ENCODE measurements at places on chromosomes 11 and 22.
A peak's percentile ranks its signal among the peaks of the same experiment; 100 is the strongest.

GRCh38 chr11:39432929-39433328 lies 2026.5 kb downstream of the LRRC4C start:
- no peak for DNase-seq

GRCh38 chr11:67436459-67437081 lies 912 bp downstream of the PTPRCAP start:
- no peak for DNase-seq

- DNase-seq, result no peak
Observed at GRCh38 chr11:119599864-119600541, 129.0 kb downstream of the NECTIN1 start.

GRCh38 chr11:114077482-114078305 lies 18.2 kb downstream of the ZBTB16 start:
- DNase-seq, result no peak

DNA sequence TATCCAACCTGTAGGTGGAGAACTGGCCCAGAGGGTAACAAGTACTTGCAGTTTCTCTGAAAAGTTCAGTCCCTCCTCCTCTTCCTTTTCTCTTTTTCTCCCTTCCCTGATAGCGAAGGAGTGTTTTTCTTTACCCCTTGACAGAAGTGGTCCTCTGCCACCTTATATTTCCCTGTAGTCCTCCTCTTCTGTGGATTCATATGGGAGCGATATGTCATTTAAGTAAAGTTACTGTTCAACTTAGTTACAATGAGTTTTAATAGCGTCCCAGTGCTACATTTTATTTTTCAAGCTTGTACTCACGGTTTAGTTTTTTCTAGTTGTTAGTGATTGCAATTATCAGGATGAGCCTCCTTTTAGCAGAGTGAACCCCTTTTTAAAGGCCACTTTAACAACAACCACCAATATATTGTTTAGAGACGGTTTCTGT lies 1.4 kb downstream of the PCF11 start:
- no peak for DNase-seq

- DNase-seq, result no peak
Observed at GRCh38 chr22:16783930-16784354, 41.3 kb downstream of the XKR3 start.

DNA sequence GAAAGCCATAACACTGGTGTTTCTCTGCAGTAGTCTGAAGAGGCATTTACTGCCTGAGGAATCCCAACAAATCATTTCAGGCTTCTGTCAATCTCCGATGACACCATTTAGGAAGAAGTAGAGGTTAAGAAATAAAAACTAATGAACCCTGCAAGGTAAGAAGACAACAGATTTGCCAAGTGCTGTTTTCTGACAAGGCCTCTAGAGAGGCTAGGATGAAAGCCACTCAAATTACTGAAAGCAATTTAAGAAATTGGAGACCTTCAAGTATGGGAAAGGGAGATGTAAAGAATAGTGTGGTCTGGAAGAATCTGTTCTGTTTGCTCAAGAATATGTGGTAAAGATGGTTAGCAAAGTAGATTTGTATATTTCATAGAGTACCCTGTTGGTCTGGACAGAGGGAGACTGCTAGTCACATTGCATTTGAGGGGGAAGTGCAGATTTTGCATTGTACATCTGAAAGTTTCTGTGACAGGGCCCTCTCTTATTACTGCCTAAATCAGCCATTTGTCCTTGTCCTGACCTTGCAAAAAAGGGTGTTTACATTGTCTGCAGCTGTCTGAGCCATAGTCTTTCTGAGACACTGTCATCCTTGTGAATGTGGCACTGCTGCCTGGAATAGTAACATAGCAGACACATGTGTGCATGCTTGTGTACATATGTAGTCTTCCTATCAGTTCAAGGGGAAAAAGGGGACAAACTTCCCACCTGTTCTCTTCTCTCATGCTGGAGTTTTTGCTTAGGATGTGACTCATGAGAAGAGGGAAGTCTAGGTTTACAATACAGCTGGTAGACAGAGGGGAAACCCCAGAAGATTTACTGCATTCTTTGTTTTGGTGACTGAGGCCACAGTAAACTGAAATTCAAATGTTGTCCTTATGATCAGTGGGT lies 640.2 kb upstream of the KIRREL3 start:
- DNase-seq, result no peak

DNA sequence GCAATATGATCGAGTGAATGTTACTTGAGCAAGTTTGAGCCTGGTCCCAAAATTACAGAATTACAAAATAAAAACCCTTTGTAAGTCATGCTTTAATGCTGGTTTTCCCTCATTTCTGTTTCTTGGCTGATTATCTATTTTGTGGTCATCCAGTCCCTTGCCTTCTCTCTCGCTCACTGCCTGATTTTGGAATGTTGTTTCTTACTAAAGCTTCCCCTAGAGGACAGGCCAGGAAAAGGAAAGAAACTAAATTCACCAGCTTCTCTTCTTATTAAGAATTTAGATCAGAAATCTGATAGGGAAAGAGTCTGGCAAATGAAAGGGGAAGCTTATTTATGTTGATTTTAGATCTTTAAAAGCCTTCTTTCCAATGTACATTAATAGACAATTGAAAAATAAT lies 16.6 kb upstream of the BDNF start:
- DNase-seq, result no peak

- DNase-seq, result no peak
Observed at GRCh38 chr11:75762885-75763284, 5.7 kb upstream of the DGAT2 start.

GRCh38 chr11:71962428-71963038 lies 33.7 kb downstream of the RNF121 start:
- DNase-seq, result no peak

- no peak for DNase-seq
Observed at GRCh38 chr11:106061249-106061784, 15.8 kb downstream of the KBTBD3 start.

- DNase-seq, result no peak
Observed at GRCh38 chr11:10561043-10561818, 7.2 kb downstream of the LYVE1 start.

- no peak for DNase-seq
Observed at GRCh38 chr22:45656577-45656976, 15.1 kb upstream of the ATXN10 start.

DNA sequence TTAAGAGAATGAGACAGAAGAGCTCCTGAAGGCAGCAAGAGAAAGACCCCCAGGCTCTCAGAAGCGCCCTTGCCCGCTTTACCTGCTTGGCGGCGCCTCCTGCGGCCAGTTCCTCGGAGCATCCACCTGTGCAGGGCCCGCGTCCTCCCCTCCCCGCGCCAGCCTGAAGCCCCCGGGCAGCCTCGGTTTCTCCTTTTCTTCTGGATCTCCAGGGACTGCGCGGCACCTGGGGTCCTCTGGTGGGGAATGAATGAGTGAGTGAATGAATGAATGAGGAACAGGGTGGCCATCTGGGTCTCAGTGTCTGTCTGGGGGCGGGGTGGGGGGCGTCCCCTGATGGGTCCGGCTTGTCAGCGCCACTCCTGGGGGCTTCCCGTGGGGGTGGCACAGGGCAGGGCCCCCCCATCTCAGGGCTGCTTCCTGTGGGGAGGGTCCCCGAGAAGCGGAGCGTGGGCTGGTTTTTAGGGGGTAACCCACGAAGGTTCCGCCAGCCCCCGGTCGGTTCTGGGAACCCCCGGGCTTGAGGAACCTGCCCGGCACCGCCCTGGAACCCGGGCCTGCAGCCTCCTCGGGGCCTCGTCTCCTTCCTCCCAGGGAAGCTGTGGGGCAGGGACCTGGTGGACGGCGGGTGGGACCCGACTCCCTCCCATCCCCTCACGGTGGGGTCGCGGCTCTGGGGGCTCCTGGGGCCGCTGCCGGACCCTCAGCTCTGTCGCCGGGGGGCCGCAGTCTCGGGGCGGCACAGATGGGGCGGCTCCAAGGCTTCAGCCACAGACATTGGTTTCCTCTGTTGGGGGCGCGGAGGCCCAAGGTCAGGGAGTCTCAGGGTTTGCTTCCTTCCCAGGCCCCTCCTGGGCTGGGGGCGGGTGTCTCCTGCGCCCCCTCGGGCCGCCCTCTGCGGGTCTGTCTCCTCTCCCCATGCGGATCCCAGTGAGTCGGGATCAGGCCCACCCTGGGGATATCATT lies 8.3 kb upstream of the KRTAP5-7 start:
- no peak for DNase-seq

DNA sequence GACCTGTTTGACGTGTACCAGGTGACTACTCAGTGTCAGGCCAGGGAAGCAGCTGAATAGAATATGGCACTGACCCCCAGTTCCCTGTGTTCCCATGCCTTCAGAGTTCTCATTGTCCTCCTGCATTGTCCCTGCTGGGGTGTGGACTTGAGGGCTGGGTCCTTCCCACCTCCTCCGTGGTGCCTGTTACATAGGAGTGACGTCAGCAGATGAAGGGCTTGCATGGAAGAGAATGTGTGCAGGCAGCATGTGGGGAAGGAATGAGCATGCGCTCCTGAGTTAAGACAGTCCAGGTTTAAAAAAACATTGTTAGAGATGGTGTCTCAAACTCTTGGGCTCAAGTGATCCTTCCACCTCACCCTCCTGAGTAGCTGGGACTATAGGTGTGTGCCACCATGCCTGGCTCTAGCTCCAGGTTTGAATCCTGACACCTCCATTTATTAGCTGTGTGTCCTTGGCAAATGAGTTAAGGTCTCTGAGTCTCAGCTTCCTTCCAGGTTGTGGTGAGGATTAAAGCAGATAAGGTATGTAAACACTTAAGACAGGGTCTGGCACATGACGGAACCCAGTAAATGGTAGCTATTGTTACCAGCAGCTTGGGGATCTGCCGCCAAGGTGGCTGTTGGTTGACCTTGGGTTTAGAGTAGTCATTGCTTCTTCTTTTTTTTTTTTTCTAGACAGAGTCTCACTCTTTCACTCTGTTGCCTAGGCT lies 7.5 kb upstream of the SOX10 start:
- DNase-seq, result no peak

- DNase-seq, result no peak
Observed at GRCh38 chr22:33030923-33031525, 27.2 kb downstream of the SYN3 start.

- DNase-seq, result no peak
Observed at GRCh38 chr11:3203221-3204043, 15.2 kb downstream of the MRGPRG start.

- DNase-seq, result no peak
Observed at GRCh38 chr22:31647066-31647465, 14.9 kb downstream of the PISD start.

DNA sequence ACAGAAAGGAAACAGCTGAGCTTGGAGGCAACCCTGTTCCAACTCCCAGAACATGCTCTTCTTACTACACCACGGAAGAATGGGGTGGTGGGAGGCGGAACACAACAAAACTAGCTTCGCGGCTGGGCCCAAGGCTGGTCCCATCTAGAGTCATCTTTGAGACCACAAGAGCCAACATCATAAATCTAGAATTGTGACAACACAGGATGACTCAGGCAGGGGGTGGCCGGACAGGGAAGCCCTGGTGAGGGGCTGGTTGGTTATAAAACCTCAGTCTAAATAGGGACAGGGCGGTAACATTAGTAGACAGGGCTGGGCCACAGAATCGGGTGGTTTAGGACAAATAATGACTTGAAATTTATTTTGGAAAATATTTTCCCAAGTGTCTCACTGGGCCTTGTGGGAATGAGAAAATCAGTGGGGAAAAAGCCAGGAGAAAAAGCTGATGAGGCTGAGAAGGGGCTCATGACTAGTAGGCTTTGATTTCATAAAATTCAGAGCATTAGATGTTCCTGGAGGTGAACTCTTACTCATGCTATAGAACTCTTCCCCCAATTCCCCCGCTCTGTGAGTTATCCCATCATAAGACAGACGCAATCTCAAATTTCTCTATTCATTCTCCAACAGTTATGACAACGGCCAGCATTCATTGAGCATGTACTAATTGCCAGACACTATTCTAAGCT lies 151.8 kb upstream of the TIMP3 start:
- no peak for DNase-seq

DNA sequence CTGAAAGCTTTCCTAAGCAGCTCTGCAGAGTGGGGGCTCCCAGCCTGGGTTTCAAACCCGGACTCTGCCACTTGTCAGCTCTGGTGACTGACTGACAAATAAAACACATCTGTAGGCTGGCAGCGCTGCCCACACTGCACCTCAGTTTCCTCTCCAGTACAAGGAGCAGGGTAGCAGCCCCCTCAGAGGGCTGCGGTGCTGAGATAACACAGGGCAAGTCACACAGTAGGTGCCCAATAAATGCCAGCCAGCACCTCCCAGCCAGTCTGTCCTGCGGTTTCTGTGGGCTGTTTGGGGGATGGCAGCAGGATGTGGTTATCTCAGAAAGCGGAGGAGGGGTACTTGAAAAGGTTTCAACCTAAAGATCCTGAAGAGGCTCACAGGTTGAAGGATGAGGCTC lies 1.5 kb downstream of the SYT12 start:
- peak; percentile 8 for DNase-seq

DNA sequence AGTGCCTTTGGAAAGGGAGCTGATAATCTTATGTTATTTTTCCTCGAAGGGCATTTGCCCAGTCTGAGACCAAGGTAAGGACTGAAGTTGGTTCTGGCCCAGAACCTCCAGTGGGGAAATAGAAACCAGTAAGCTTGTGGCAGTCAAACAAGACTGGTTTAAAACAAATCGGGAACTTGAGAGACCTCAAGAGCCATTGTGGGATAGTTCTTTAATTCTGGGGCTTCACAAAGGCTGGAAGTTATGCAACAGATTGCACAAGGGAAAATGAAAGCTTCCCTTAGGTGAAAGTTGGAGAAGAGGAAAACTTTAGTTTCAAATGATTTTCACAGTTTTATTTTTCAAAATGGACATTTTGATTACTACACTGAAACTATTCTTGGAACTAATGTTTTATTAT lies 33.5 kb upstream of the RAB38 start:
- no peak for DNase-seq

DNA sequence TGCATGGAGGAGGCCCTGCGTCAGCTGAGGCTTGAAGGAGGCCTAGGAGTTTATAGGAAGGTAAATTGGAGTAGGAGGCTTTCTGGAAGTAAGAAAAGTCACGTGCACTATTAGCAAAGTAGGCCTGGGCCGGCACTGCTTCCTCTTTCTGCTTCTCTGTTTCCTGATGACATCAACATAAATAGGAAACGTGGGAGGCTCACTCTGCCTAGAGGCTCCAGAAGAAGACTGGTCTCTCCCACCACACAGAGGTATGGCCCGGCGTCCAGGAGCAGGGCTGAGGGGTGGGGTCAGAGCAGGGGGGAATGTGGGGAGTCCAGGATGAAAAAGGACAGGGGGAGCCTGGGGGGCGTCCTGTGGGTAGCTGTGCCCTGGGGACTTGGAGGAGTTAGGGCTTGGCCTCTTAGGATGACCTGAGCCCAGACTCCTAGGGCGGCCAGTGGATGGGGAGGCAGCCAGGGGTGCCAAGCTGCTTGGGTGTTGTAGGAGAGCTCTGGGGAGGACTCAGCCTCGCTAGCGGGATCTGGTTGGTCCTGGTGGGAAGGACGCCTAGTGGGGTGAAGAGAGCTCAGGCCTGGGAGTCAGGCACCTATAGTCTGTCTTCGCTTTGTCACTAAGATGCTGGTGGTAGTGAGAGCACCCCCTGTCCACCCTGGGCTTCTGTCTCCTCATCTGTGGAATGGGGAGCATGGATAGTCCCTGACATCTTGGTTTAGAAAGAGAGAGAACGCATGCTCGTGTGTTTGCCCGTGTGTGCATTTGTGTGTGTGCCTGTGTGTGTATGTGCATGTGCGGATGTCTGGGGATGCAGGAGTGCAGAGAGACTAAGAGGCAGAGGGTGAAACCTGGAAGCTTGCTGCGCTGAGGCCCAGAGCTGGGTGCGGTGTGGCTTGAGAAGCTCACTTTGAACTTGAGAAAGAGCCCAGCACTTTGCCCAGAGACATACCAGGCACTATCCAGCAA lies at the start of gene CSF2RB:
CSF2RB (plus strand) TSS at position 202 of the 963 bp plus-strand sequence. CDS start 8,580 bp downstream, outside the sequence.
- no peak for DNase-seq

- no peak for DNase-seq
Observed at GRCh38 chr11:46271875-46272815, 5.3 kb upstream of the CREB3L1 start.
